ENCODE measurements at places on chromosomes 5 and 9.
A peak's percentile ranks its signal among the peaks of the same experiment; 100 is the strongest.

DNA sequence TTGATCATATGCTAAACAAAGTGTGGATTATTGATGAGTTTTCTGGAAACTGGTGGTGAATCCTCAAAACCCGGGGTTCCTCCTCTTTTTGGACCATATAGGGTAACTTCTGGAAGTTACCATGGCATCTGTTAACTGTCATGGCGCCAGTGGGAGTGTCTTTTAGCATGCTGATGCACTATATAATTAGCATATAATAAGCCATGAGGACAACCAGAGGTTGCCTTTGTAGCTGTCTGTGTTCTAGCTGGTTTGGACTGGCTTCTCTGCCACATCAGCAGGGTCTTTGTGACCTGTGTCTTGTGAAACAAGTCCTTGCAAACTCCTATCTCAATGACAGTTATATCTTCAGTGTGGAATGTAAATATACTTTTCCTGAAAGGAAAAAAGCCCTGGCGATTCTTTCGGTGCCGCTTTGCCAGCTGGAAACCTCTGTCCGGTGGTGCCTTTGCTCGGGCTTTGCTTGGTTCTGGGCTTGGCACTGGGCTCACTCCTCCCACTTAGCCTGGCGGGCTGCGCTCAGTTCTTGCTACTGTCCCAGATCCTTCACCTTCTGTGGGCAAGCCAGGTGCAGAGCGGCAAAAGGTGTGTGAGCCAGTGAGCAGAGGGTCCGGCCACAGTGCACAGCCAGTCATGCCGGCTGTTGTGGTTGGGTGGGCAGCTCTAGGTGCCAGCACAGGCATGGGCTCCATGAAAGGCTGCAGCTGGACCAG lies 20.4 kb downstream of the NXNL2 start:
- DNase-seq: no peak

DNA sequence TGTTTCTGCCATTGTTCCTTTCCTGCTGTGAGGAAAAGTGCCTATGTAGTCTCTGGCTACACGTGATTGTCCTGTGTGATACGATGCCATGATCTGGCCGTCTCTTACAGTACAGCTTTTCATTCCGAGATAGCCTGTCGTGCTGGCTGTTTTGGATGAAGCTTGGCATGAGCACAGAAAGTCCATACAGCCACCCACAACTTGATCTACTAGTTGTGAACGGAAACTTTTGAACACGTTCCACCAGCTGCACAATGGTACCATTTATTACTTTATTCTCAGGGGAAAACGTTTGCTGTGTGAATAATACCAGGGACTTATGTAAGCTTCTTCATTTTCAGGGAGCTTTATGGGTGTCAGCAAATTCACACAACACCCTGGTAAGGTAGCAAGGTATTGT lies 217.6 kb upstream of the ANKRD55 start:
- DNase-seq: no peak

DNA sequence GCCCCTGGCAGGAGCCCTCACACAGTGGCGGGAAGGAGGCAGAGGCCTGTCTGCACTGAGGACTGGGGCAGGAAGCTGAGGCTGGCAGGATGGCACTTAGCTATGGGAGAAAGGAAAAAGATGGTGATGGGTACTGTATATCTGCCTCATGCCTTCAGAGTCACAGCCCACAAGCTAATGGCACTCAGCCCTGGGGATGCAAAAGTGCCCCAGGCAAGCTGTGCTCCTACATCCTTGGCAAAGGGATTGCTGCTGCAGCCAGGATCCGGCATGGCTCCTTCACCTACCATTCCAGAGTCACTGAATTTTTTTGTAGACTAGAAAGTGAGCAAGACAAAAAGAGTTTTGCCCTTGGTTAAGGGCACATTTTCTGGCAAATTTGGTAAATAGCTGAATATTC lies 8.7 kb downstream of the ACSL6 start:
- DNase-seq: no peak

- peak; percentile 39 for DNase-seq
Measured at GRCh38 chr5:139458580-139459407, 3.7 kb downstream of the ECSCR start.

GRCh38 chr5:130286971-130287370 lies 382.7 kb downstream of the CHSY3 start:
- no peak for DNase-seq

- no peak for DNase-seq
Measured at GRCh38 chr5:177473443-177474001, at the start of gene DBN1. DBN1 (minus strand) TSS chr5:177473634; CDS start chr5:177473521, 113 bp downstream.

DNA sequence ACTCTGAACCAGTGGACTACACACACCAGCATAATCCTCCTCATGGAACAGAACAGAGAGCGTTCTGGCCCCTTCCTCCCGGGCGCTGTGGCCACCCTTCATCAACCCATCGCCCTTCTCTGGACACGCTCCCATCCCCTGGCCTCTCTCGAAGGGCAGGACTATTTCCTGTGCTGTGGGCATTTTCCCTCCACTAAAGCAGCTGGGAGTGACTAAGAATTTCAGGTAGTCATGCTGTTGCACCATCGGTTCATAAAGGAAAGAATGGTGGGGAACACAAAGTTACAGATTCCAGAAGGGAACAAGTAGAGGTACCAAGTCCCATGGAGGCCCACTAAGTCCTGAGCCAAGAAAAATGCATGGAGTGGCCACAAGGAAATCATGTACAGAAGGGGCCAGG lies 68.6 kb downstream of the EPB41L4B start:
- no peak for DNase-seq

DNA sequence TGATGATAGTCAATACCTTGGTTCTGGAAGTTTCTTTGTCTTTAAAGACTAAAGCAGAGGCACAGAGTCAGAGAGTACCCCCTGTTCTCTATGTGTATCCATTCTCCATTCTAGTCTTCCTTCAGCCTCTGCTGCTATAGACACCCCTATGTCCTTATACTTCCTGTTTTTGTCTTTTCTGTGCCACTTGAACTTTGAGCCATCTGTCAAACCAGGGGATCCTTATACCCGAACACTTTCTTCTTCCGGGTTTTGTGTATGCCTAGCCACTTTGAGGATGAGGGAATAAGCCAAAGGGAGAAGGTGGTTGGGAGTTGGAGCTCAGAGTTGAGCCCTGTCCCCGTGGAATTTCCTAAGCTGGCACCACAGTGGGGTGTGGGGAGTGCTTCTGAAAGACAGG lies 61.1 kb upstream of the IL6ST start:
- DNase-seq: no peak

DNA sequence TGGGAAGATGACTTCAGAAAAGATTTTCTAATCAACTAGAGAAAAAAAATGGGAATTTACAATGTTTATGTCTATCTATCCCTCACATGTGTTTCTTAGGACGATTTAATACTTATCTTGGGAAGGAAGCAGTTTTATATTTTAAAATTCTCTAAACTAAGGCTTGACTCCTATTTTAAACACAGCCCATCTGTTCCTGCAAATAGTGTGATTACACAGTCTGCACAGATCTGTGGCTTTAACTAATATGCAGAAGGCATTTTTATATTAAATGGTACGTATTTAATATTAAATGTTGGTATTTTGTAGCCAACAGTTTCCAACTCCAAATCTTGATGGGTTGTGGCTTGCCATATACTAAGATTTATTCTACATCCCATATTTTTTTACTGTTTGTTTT lies 53.2 kb upstream of the EBF1 start:
- DNase-seq: no peak

DNA sequence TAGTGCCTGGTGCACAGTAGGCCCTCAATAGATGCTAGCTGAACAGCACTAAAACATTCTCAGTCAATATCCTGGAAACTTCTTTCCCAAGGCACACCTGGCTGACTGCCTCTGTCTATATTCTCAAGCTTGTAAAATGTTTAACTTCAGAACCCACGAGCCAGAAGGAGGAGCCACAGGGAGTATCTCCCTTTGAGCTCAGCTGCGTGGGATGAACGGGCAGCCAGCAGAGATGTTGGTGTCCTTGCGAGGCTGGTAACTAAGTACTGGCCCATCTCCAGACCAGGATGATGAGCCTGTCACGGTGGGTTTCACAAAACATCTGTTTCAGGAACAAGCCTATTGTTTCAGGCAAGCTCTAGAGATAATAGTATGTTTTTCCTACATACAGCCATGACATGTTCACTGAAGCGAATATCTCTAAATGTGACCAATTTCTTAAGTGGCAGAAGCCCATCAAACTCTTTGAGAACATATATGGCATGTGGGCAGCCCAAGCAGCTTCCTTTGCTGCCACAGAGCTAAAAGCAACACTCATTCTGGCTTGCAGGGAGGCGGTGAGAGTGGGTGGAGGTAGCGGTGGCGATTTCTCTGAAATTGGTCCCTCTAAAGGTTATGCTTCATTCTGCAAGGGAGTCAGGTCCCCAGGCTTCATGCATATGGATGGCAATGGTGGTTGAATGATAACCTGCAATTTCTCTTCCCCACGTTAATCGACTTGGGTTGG lies 206.2 kb downstream of the TTLL11 start:
- DNase-seq: peak; percentile 25

- DNase-seq: no peak
Measured at GRCh38 chr5:6722015-6722414, 8.8 kb downstream of the TENT4A start.

- DNase-seq: no peak
Measured at GRCh38 chr5:59828623-59829022, 64.9 kb downstream of the PDE4D start.

DNA sequence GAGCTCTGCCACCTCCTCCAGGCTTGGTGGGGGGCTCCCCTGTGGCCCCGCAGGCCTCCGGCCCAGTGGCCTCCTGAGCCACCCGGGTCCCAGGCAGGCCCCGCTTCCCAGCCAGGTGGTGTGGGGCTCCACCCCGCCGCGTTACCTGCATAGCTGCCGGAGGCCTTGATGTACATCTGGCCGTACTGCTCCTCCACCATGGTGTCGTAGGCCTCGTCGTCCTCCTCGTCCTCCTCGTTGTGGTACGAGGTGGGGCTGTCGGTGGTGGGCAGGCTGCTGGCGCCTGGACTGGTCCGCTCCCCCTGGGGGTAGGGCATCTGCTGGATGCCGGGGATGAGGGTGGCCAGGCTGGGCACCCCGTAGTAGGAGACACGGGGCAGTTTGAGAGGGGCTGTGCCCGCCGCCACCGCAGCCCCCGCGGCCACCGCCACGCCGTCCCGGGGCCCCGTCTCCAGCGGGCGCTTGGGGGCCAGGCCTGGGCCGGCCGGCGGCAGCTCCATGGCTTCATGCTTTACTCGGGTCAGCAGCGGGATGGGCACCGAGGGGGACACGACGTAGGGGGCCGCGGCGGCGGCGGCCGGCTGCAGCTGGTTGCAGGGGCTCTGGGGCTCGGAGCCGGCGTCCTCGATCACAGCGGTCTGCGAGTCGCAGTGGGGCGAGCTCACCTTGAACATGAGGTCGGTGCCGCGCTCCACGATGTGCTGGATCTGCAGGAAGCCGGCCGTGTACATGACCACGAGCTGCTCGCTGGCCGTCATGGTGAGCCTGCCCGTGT lies 45.4 kb downstream of the NACC2 start:
- no peak for DNase-seq

Data from amniotic epithelial cell (primary cell).